ENCODE measurements at places on chromosomes 6 and 20. TPM values are rescaled to one million over a fixed set of nuclear protein-coding genes. Genes with fewer than 3 reads are reported as not detected.

- DNase-seq, result no peak
Observed at GRCh38 chr6:56299916-56300315, 52.5 kb upstream of the COL21A1 start.

DNA sequence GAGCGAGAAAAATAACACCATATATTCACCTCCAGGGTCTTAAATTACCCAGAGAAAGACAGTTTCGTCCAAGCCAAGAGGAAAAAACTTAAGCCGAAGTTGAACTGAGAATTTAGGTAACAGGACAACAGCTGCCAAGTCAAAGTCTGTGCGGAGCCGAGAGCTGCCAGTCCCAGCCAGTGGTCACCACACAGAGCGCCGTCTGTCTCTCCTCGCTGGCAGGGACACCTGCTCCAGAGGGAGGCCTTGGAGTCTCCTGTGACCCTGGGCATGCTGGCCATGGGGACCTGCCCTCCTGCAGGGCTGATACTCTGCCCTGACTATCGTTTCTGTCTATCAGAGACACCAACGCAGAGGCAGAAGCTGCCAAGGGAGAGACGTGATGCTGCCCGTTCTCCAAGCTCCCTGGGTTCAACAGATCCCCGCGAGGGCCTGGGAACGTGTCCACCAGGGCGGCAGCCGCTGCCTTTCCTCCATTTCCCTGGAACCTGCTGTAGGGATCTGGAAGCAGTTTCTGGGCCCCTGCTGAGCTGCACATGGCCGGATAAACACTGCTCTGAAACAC is 341.3 kb downstream of the SMOC2 start:
- no peak for DNase-seq

Gene ZHX3
- 14.3 TPM for total RNA-seq

Gene TSBP1
- not detected for total RNA-seq

DNA sequence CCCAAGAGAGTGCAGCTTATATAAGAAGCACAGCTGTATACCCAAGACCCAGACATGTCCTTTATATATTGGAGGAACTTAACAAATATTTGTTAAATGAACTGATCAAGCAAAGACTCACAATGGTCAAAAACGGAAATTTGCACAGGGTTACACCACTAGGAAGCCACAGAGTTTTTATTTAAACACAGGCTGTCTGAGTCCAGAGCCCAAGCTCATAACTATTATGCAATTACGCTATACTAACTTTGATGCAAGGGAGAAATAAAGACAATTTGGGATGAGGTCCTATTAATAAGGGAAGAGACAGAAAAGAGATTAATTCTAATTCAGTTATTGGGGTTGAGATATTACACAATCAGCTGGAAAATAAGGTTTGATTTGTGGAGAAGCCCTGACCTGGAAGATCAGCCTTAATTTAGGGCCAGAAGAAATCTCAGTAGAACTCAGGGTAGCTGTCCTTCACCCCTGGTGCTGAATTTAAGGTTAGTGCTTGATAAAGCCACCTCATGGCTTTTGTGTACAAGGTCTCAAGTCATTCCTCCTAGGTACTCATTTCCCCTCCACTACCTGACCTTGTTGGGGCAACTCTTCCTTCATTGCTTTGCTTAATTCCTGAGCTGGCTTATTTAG is 10.5 kb upstream of the ZNF334 start:
- no peak for DNase-seq

DNA sequence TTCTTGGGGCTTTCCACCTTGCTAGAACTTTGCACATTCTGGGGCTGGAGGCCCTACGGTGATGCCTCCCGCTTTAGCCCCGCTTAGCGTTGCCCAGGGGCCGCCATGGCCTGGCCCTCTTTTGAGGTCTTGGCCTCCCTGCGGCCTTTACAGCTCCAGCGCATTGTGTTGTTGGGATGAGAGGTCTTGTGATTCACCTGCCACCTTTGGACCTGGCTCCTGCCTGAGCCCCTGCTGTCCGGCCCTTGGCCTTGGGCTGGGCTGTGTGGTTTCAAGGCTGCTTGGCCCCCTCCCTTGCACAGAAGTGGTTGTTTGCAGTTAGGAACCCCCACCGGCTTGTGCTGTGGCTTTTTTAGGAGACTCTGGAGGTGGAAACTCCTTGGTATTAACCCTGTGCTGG is 61.0 kb upstream of the CDH4 start:
- DNase-seq, result no peak

DNA sequence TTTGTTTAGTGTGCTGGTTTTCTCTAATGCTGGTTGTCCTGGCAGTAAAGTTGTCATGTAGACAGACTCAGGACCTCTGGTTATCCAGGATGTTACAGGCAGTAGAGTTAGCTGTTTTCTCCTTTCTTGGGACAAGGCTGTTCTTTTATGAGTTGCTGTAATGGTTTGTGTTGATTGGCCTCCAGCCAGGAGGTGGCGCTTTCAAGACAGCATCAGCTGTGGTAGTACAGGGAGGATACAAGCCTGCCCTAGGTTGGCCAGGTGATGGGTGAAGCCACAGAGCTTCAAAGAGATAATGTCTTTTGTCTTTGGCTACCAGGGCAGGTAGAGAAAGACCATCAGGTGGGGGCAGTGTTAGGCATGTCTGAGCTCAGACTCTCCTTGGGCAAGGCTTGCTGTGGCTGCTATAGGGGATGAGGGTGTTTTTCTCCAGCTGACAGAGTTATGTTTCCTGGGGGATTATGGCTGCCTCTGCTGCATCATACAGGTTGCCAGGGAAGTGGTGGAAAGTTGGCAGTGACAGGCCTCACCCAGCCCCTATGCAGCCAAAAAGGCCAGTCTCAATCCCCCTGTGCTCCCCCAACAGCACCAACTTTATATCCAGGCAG is 127.2 kb upstream of the TAB2 start:
- DNase-seq, result no peak

DNA sequence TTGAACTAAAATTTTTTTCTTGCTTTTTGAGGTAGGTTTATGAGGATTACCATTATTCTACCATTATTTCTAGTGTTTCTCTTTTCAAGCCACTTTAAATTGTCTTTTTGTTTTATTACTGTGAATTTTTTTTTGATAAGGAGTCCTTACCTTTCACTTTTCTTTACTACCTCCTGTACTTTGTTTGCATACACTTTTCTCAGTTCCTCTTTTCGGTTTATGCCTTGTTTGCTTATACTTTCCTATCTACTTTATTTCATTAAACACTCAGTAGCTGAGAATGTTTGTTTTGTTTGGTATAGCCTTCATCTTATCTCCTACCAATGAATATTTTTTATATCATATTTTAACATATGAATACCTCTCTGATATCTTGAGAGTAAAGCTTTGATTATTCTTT is 147.9 kb downstream of the TFAP2B start:
- DNase-seq, result no peak

GRCh38 chr6:32190911-32191677 is 1.1 kb upstream of the PBX2 start:
- no peak for DNase-seq

- DNase-seq, result no peak
Observed at GRCh38 chr6:119347466-119348095, 2.0 kb downstream of the MAN1A1 start.

- no peak for DNase-seq
Observed at GRCh38 chr6:127069659-127070279, 48.7 kb upstream of the RSPO3 start.

GRCh38 chr6:131262060-131262459 is 126.8 kb downstream of the AKAP7 start:
- DNase-seq, result no peak

Data from frontal cortex (tissue), 4 donors.